ENCODE measurements at places on chromosomes 7 and 10.

DNA sequence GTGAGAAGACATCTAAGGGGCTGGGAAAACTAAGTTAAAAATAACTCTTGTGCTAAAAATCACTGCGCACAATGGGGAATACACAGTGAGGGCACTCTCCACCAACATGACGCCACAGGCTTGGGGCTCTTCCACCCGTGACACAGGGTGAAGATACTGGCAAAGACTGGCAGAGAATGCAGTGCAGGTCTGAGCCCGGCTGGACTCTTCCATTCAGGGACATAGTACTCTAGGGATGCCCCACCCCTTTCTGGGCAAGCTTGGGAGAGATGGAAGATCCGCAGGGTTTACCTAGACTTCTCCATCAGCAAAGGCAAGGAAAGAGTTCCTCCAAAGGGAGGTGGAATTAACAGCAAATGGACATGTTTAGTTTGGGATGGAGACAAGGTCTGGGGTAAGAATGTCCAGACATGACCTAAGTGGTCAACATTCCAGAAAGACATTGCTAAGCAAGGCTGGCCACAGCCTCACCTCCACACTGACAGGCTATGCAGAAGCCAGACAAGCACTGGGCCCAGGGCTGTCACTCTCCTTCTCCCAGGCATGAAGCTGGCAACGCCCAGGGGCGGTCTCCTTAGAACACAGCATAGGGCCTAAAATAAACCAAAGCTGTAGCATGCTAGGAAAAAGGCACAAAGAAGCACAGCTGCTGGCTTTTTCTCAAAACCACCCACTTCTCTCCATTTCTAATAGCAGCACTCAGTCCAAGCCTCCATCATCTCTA lies 28.1 kb downstream of the XPNPEP1 start:
- no peak for DNase-seq

DNA sequence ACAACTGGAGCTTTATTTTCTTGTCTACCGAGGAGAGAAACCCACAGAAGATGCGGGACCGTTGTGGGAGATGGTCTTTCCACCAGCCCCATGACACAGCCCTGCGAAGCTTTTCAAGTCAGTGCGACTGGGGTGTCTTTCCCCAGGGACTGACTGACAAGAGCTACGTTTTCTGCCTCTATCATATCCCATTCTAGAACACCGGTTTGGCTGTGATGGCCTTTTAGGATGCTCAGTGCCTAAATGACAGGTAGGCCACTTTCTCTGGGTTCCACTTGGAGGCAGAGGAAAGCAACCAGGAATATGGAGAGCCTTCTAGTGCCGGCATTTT lies 16.9 kb downstream of the SLC13A4 start:
- no peak for DNase-seq

- no peak for DNase-seq
Measured at GRCh38 chr10:111083222-111084095, 6.6 kb downstream of the ADRA2A start.

DNA sequence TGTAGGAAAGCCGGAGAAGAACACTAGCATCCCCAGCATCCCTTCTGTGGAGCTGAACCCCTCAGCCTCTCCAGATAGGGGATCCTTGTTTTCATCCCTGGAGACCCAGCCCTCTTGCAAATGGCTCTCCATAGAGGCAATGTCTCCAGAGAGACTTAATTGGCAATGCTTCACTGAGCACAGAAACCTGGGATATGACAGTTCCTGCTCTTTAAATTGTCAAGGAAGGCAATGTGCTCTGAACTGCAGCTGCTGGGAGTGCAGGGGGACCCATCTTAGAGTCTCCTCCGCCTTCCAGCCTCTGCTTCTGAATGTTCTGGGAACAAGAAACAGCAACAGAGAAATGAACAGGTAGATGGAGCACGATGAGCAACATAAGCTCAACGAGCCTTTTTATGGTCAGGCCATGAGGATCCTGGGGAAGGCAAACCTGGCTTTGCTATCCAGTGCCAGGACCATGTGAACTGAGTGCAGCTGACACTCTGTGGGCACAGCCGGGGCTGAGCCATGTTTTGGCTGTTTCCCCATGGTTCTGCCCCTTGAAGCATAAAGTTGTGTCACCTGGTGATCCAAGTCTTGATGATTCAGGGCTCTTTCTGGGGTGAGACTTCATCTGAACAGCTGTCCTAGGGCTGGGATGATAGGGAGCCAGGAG lies 481.0 kb downstream of the PLXNA4 start:
- DNase-seq = no peak

DNA sequence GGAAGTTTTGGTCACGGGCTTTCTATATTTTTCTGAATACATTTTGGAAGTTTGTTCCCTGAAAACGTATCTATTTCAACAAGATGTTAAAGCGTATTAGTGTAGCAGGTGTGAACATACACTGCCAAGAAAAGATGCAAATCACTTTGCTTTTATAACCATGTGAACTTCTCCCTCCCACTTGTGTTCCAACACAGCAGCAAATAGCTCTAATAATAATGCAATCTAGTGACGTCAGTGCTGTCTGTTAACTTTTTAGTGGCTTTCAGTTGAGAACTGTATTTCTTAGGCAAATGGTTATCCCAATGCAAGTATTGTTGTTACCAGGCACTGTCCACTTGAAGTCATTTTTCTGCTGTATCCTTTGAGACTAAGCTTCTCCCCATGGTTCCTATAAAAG lies 188.4 kb upstream of the IGFBP3 start:
- no peak for DNase-seq

GRCh38 chr7:106824458-106824857 lies 40.6 kb upstream of the PIK3CG start:
- no peak for DNase-seq

GRCh38 chr7:11716185-11716584 lies 115.8 kb downstream of the THSD7A start:
- no peak for DNase-seq

DNA sequence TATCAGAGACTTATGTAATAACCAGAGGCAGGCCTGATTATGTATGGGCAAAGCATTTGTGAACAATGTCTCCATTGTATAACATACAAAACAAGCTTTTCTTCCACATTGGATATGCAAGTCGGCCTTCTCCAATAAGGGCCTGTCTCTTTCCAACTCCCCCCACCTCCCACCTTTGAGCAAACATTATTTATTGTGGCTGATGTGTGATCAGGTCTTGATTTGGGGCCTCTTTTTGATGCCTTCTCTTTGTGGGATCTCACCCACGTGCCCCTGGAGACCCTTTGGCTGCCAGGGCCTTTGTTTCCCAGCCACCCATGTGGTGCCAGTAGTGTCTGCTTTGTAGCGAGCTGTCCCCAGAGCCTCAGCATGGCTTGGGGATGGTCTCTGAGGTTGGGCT lies 53.0 kb downstream of the TCF7L2 start:
- no peak for DNase-seq

DNA sequence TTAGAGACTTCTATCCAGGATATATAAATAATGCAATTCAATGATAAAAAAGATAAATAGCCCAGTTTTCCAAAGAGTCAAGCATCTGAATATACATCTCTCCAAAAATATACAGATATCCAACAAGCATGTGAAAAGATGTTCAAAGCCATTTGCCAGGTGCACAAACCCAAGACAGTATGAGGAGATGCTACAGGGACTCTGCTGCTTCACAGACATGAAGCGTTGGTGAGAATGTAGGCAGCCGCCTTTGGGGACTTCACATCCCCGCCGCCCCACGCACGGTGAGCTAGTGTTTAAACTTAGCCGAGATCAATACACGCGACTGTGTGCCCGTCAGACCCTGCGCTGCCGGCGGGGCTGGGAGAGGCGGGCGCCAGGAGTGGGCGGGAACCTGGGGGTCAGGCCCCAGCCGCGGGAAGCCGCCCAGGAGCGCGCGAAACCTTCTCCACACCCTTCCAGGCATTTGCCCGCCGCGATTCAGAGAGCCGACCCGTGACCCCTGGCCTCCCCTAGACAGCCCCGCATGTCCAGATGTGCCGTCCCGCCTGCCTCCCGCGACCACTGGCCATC lies 927 bp upstream of the ALOX5 start:
- peak; percentile 20 for DNase-seq

DNA sequence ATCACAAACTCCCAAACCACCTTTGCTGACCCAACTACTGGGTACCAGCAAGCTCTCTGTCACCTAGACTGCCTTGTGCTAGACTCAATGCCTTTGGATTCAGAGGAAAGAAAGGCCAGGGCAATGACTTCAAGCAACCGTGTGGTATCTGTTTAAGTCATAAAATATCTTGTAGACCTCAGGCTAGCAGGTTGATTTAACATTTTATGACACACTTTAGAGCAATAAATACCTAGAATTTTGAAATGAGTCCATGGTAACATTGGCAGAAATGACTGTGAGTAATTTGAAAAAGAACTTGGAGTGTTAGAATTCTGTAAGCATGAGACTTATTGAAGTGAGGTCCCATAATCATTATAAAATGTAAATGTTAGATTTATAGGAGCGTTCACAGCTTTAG lies 87.2 kb downstream of the TWIST1 start:
- DNase-seq = no peak

DNA sequence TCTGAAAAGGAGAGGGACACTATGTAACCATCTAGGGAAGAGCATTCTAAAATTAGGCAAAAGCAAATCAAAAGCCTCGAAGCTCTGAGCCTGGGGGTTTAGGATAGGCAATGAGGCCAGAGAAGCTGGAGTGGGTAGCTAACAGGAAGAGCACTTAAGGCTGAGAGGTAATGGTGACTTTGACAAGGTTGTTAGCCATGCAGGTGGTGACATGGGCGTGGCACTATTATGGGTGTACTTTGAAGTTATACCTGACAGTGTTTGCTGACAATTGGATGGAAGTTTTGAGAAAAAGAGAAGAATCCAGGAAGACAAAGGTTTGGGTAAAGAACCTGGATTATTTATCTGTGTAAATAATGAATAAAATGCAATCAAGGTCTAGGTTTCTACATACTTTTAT lies 383.0 kb upstream of the SEMA3C start:
- DNase-seq = no peak

DNA sequence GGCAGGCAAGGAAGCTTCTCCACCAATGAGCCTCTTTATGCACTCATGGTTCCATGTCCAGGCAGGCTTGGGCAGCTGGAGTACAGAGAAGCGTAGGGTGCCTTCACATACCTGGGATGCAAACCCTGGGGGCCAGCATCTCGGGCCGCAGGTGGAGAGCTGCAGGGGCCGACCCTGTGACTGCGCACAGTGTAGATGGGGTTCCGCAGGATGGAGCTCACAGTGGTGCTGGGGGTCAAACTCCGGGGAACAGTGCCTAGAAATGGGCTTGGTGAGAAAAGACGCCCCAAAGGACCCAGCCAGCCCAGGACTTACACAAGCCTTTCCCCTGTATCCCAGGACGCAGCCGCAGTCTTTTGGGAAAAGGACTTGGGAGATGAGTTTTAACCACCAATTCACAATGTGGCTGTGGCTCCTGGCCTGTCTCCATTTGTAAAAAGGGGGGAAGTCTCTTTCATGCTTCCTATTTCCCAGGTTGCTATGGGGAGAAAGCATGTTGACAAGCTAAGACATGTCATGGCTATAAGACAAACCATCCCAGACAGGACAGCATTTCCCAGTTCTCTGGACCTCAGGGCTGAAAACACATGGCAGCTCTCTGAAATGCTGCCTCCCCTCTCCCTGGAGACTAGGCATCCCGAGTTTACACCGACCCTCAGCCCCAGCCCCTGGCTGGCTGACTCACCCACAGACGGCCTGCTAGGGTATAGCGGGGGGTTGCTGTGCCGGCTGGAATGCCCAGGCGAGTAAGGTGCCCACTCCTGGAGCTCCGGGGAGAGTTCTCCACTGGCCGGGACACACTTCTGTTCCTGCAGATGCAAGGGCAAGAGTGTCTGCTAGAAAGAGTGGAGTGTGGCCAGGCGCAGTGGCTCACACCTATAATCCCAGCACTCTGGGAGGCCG lies 107.1 kb downstream of the DLG5 start:
- DNase-seq = no peak

- DNase-seq = no peak
Measured at GRCh38 chr10:34475786-34476185, 339.3 kb downstream of the PARD3 start.

GRCh38 chr10:75977139-75977538 lies 545.7 kb downstream of the LRMDA start:
- DNase-seq = no peak

DNA sequence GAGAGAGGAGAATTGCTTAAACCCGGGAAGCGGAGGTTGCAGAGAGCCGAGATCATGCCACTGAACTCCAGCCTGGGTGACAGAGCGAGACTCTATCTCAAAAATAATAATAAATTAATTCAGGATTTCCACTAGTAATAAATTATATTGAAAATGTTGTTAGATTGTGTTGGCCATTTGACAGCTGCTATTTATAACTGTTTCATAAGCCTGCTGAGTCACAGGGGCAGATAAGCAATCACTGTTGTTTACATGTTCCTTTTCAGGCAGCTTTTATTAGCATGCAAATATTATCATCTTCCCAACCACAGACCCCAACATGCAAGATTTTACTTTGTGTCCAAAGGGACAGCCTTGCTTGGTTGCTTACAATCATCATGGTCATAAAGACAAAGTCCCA lies 49.5 kb upstream of the ZNF138 start:
- no peak for DNase-seq

GRCh38 chr10:46236546-46236887 lies 50.3 kb upstream of the ANTXRL start:
- DNase-seq = no peak

- DNase-seq = no peak
Measured at GRCh38 chr7:137007001-137007694, 138.7 kb downstream of the CHRM2 start.

GRCh38 chr10:6115824-6116350 lies 27.1 kb downstream of the RBM17 start:
- DNase-seq = no peak

DNA sequence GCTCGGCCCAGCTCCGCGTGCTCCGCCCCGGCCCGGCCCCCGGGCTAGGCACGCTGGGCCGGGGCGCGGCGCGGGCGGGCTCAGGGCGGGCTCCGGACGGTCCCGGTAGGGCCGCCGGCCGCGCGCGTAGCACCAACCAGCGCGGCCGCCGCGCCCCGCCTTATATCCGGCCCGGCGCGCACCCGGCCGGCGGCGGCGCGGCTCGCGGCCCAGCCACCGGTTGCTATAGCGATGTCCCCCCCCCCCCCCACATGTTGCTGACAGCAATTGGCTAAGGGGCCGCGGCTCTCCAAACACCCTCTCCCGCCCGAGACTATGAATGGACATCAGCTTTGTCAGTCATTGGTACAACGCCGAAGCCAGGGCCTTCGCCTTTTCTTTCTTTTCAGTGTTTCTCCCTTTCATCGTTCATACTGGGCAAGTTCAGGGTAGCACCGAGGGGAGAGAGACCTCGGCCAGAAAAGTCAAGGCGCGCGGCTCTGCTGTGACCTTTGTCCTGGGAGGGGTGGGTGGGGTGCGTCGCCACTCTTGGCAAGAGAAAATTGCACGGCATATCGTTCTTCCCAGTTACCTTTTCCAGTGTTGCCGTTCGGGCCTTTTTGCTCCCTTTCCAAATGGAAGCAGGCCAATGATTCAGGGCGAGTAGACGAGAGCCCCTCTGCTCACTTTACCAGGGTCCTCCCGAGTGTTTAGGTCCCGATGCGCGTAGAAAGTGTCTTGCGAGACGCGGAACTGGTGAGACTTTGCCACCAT lies 354.2 kb downstream of the DNAJB6 start:
- DNase-seq = no peak

Measured in activated naive CD4-positive, alpha-beta T cell treated with anti-CD3 and anti-CD28 coated beads, Interleukin-2, amount 50 U/mL, for 16 hours (primary cell).